ENCODE measurements at places on chromosomes 7 and 10. TPM values are rescaled to one million over a fixed set of nuclear protein-coding genes. Genes with fewer than 3 reads are reported as not detected.

ABCC2 gene
- 0.59 TPM for total RNA-seq

ADRA2A gene
- total RNA-seq: not detected

PDZD8 gene
- 28.6 TPM for total RNA-seq

ADGRA1 gene
- not detected for total RNA-seq

SCART1 gene
- 15.2 TPM for total RNA-seq

TAX1BP1 gene
- total RNA-seq: 49.7 TPM

NODAL gene
- total RNA-seq: not detected

AS3MT gene
- not detected for total RNA-seq

UNC5B gene
- total RNA-seq: not detected

ALOX5 gene
- total RNA-seq: 139 TPM

BTBD16 gene
- total RNA-seq: not detected

TMEM176A gene
- total RNA-seq: not detected

LEP gene
- total RNA-seq: not detected

PTPRN2 gene
- total RNA-seq: 0.35 TPM

FAM25G gene
- total RNA-seq: not detected

DAGLB gene
- 19.5 TPM for total RNA-seq

UBTD1 gene
- 2.0 TPM for total RNA-seq

MTERF1 gene
- total RNA-seq: 21.4 TPM

EBLN1 gene
- not detected for total RNA-seq

GPR26 gene
- not detected for total RNA-seq

FFAR4 gene
- total RNA-seq: not detected

C1GALT1 gene
- total RNA-seq: 30.0 TPM

AGBL3 gene
- total RNA-seq: 7.1 TPM

HOXA3 gene
- 2.7 TPM for total RNA-seq

FBXO24 gene
- 1.7 TPM for total RNA-seq

EBF3 gene
- total RNA-seq: not detected

ADRB1 gene
- total RNA-seq: 1.3 TPM

MYL10 gene
- total RNA-seq: not detected

PLXDC2 gene
- not detected for total RNA-seq

HOXA1 gene
- total RNA-seq: 8.2 TPM

CCDC172 gene
- total RNA-seq: not detected

NXPH1 gene
- not detected for total RNA-seq

CLDN4 gene
- 1.0 TPM for total RNA-seq

BAMBI gene
- 0.89 TPM for total RNA-seq

OR2A1 gene
- total RNA-seq: not detected

GALNT17 gene
- total RNA-seq: not detected

ZNF487 gene
- total RNA-seq: 5.0 TPM

SFTPD gene
- total RNA-seq: not detected

C7orf33 gene
- not detected for total RNA-seq

AMZ1 gene
- 2.9 TPM for total RNA-seq

CLRN3 gene
- not detected for total RNA-seq
